Omental fat pad (tissue), 4 donors: ENCODE measurements at places on chromosomes 12 and 14. TPM values are rescaled to one million over a fixed set of nuclear protein-coding genes. Genes with fewer than 3 reads are reported as not detected.

DNA sequence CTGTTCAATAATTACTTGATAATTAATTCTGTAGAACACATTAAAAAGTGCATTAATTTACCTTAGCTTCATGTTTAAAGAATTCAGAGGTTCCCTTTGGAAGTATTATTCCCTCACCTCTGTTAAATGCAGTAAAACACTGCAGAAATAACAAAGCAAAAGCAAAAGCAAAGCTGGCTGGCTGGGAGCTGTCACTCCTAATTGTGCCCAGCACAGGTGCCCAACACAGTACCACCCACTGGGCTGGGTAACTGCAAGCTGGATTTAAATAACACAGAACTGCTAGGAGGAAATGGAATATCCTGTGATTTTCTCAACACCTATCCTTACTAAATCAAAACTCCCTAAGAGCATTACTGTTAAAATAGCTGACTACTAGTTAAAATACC lies 72.6 kb downstream of the SLC2A13 start:
- DNase-seq: no peak

DNA sequence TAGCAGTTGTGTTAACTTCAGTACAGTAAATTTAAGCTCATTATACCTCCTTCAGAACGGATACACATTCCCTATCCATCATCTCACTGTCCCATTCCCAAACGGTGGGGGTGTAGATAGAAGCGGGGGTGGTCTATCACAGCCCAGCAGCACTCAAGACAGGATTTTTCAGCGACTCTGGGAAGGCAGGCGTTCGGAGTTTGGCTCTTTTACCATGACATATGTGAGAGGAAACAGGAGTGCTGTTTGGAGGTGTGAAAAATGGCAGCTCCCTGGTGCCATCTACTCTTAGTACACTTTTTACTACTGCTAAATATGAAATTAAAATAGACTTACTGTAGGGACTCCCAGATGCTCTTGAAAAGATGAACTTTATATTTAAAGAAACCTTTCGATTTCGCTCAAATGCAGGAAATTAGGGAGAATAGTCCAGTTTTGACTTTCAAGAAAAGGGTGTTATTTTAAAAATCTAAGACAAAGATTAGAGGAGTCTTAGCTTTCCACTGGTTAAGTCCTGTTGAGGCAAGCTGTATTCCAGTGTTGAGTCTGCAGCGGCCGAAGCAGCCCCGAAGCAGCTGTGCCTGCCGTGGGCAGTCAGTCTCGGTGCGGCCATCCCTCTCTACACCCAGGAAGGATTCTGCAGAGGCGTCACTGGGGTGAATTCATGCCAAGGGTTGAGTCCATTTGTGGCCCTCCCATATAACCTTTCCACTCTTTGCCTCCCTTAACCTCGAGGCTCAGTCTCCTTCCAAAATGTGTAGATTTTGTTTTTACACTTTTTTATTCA lies 42.1 kb downstream of the KCNMB4 start:
- no peak for DNase-seq

DNA sequence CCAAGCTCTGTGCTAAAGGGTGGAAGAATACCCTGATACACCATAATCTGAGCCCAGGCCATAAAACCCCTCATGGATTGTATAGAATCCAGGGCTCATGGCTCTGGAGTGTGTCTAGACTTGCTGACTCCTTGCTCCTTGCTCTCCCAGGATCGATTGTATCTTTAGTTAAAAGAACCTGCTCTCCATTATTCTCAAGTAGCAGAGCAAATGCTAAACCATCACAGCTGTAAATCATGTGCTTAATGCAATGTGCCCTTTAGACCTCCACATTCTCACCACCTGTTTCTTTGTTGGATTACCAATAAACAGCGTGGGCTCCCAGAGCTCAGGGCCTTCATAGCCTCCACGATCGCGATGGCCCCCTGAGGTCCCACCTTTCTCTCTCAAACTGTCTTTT lies 411.6 kb upstream of the FBXO33 start:
- no peak for DNase-seq

DNA sequence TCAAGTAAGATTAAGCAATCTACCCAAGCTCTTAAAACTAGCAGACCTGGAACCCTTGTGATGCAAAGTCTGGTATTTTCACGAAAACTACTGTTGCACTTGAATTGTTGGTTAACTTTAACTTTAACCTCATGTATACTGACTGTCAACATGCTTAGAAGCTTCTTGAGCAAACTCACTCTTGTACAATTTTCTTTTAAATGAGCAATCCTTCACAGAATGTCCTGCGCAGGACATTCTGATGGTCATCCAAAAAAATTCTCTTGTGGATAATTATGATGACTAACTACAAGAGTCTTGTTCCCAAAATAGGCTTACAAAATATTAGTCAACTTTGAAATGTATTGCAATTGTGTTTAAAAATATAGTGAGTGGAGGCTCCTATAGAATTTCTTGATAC lies 54.0 kb upstream of the PDE3A start:
- no peak for DNase-seq

DNA sequence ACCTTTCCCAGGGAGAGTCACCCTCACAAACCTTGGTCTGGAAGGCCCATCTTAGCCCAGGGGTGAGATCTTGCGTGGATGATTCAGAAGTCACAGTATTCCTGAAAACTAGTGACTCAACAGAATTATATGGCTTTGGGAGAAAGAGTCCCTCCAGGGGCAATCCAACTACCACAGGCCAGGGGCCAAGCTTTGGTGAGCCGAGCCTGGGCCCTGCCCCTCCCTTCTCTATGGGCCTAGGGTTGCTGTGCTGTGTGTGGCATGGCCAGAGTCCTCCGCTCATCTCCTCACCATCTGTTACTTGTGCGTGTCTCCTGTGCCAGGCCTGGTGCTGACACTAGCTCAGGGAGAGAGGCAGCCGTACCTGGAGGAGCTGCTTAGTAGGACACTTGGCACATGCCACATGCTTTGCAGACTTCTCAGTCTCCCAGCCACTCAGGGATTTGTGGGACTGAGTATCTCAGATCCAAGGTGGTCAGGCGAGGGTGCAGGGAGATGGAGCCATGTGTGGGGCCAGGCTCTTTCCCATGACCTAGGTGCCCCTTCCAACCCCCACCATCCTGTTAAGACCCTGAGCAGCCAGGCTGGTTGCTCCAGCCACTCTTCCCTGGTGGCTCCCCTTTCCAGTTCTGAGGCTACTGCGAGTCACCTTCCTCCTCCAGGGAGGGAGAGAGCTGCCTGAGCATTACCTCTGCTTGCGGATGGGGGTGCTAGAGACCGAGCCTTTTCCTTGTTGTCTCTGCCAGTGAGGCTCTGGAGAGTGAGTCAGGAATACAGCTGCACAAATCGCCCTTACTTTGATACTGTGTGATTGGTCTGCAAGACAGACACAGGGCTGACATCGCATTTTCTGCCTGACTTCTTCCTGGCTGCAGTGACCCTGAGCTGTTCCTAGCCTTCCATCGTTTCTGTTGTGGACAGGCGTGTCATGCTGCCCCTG lies 94.1 kb downstream of the SLC25A47 start:
- DNase-seq: no peak

- no peak for DNase-seq
Measured at GRCh38 chr14:34229140-34229539, 232.9 kb downstream of the SPTSSA start.

GRCh38 chr12:26954027-26954426 lies 15.8 kb downstream of the FGFR1OP2 start:
- DNase-seq: no peak

PTPRO gene
- total RNA-seq: 12.5 TPM

PZP gene
- 0.12 TPM for total RNA-seq

CD27 gene
- total RNA-seq: 0.50 TPM

TTC6 gene
- not detected for total RNA-seq
